ENCODE measurements at places on chromosomes 11 and 22.

GRCh38 chr11:120903686-120904085, 120.2 kb upstream of the TBCEL start:
- DNase-seq: no peak

GRCh38 chr11:13160346-13160745, 117.2 kb upstream of the BMAL1 start:
- DNase-seq: no peak

DNA sequence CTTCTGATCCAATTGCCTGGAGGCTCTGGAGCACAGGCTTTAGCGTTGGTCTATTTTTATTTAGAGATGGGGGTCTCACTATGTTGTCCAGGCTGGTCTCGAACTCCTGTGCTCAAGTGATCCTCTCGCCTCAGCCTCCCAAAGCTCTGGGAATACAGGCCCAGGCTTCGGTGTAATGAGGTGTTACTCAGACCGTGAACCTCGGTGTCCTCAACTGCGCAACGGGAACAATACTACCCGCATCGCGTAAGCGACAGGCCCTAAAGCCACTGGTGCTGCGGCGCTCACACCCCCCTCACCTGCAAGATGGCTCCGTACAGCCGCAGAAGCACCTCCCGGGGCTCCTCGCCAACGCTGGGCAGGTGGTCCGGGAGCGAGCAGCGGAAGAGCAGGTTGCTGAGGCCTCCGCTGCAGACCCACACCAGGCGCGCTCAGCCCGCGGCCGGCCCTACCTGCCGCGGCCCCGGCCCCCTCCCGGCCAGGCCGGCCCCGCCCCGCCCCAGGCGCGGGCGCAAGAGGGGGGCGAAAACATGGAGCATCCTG, 628 bp downstream of the CHKB start:
- DNase-seq: peak; percentile 32

DNA sequence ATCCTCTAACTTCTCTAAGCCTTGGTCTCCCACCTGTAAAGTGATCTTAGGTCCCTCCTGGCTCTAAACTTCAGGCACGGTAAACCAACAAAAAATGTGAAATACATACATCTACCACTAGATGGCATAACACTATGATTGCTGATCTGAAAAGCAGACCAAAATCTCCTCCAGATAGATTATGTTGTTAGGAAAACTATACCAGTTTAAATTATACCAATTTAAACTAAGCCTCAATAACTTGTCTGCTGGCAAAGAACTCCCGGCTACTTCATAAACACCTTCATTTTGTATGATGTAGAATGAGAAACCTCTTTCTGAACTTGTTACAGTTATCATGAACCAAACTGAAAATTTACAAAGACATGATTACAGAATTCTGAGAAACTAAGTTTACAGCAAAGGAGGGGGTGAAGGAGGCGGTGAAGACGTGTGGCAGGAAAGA, 85.9 kb downstream of the SBF2 start:
- no peak for DNase-seq

- DNase-seq: no peak
Measured at GRCh38 chr22:48799227-48799970, 1028.3 kb downstream of the BRD1 start.

GRCh38 chr11:119907122-119907851, 178.3 kb upstream of the NECTIN1 start:
- DNase-seq: no peak

DNA sequence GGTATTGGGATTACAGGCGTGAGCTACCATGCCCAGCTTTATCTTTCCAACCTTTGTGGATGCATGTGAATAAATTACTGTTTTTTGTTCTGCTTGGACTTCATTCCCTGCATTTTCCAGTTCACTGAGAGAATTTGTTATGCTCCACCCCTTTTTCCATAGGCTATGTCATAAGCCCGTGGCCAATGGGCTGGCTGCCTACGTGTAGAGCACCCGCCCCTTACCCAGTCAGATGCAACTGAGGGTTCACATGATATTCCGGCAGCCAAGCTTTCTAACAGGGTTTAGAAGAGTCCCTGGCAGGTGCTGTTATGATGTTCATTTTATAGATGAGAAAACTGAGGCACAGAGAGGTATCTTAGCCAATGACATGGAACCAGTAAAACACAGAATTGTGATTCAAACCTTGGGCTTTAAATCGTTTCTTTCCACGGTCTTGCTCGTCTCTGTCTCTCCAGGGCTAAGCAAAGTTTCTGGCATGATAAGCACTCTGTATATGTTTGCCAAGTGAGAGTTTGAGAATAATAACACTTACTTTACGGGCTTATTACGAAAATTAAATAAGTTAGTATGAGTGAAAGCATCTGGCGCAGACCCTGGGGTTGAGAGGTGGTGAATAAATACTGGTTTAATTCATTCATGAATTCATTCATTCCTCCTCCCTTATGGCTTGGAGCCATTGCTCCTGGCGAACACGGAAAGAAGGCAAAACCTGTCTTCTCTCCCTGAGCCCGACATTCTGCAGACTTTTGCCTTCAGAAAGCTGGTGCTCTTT, 42.4 kb upstream of the RASD2 start:
- DNase-seq: no peak

GRCh38 chr22:40463017-40463631, 92.7 kb downstream of the SGSM3 start:
- peak; percentile 11 for DNase-seq

Measured in stimulated activated CD8-positive, alpha-beta memory T cell treated with anti-CD3 and anti-CD28 coated beads, Interleukin-2, amount 100 ng/mL, for 48 hours (primary cell).